K562 (cell line): ENCODE measurements at places on chromosomes 12 and 14. TPM values are rescaled to one million over a fixed set of nuclear protein-coding genes. Genes with fewer than 3 reads are reported as not detected.

The FGD4 gene
- total RNA-seq, result 0.22 and 0.83 TPM in 2 replicates

The LARP4 gene
- 80.2 and 84.5 TPM in 2 replicates for total RNA-seq

The GNPTAB gene
- total RNA-seq, result 19.3 and 20.4 TPM in 2 replicates

The AGAP2 gene
- total RNA-seq, result 0.31 and 0.60 TPM in 2 replicates

The HOXC4 gene
- total RNA-seq, result 0.75 and 1.1 TPM in 2 replicates

The GLT1D1 gene
- total RNA-seq, result 0.04 and 0.07 TPM in 2 replicates

The EGLN3 gene
- 11.5 and 13.0 TPM in 2 replicates for total RNA-seq

The DEPDC4 gene
- 4.3 and 5.7 TPM in 2 replicates for total RNA-seq

GRCh38 chr14:67555518-67556090 is 22.5 kb downstream of the PLEKHH1 start:
- DNase-seq, result no peak
- H3K36me3 ChIP-seq, result no peaks in the 10 kb centered on the region; the same call in 2 of the 3 replicates
- H3K4me1 ChIP-seq, result no peaks in the 10 kb centered on the region
- no peaks in the 10 kb centered on the region for H3K27me3 ChIP-seq
- no peak overlapping the region for H3K27ac ChIP-seq

- H3K27me3 ChIP-seq, result no peaks in the 10 kb centered on the region
- no peaks in the 10 kb centered on the region for H3K4me1 ChIP-seq
- H3K27ac ChIP-seq, result no peak overlapping the region
- no peak overlapping the region for H3K4me3 ChIP-seq
- no peaks in the 10 kb centered on the region for H3K36me3 ChIP-seq
These were observed 274.9 kb upstream of the SRRM4 start for GRCh38 chr12:118706437-118706836.

DNA sequence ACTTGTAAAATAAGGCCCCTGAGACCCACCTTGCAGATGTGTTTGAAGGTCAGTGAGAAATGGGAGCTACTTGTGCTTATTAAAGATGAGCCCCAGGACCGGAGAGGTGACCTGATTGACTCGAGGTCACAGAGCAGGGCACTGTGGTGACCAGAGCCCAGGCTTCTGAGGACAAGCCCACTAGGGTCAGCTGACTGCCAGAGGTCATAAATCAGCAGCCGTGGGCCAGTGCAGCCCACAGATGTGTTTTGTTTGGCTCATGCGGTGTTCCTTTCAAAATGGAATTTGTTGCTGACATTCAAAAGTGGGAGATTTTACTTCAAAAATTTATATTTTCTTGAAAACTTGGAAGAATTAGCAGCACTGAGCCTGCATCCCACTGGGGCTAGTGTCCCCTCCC is 24.5 kb downstream of the JDP2 start:
- no peak overlapping the region for H3K4me3 ChIP-seq
- no peak overlapping the region for H3K27ac ChIP-seq
- H3K36me3 ChIP-seq, result no peaks in the 10 kb centered on the region
- H3K4me1 ChIP-seq, result peaks cover 14% of the 10 kb centered on the region

- DNase-seq, result no peak
- no peaks in the 10 kb centered on the region for H3K27me3 ChIP-seq
- H3K27ac ChIP-seq, result no peak overlapping the region
- H3K4me3 ChIP-seq, result no peak overlapping the region
These were observed 160.7 kb upstream of the LRFN5 start for GRCh38 chr14:41446008-41446407.

DNA sequence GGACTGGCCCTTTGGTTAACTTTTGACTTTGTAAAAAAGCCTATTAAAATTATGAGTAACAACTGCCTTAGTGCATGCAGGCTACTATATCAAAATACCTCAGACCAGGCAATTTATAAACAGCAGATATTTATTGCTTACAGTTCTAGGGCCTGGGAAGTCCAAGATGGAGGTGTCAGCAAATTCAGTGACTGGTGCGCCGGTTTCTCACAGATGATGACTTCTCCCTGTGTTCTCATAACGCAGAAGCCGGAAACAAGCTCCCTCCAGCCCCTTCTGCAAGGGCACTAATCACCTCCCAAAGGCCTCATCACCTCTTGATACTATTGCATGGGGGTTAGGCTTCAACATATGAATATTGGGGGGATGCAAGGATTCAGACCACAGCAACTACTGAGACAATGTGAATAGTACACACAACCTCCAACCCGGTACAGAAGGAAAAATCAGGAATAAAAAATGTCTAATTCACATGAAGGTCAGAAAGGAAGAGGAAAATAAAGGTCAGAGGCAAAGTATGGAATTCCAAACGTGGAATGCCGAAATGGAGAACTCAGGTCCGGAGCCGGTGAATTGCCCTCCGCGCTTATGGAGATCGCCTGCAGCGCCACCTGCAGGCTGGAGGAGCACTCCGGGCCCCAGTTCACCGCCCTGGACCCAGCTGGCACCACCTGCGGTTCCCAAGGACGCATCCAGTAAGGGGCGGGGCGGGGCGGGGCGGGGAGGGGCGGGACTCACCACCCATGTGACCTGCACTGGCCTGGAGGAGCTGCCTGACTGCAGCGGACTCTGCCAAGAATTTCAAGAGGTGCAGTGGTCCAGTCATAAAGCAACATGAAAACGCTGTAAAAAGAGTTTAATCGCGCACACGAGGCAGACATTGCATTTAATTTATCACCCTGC is 203.4 kb downstream of the KIF26A start:
- H3K36me3 ChIP-seq, result no peaks in the 10 kb centered on the region
- H3K27ac ChIP-seq, result no peak overlapping the region
- peak; percentile 79 for DNase-seq
- H3K27me3 ChIP-seq, result no peaks in the 10 kb centered on the region
- H3K4me1 ChIP-seq, result no peaks in the 10 kb centered on the region; the same call in 1 of the 2 replicates

- peaks cover 2% of the 10 kb centered on the region; the same call in 1 of the 3 replicates for H3K36me3 ChIP-seq
- H3K27ac ChIP-seq, result no peak overlapping the region
- H3K27me3 ChIP-seq, result no peaks in the 10 kb centered on the region
- H3K4me1 ChIP-seq, result no peaks in the 10 kb centered on the region; the same call in 1 of the 2 replicates
- no peak overlapping the region for H3K4me3 ChIP-seq
- DNase-seq, result no peak
These were observed 46.5 kb downstream of the BTBD7 start for GRCh38 chr14:93286212-93286890.

- H3K4me3 ChIP-seq, result no peak overlapping the region
- DNase-seq, result no peak
- peaks cover 18% of the 10 kb centered on the region for H3K27me3 ChIP-seq
- H3K4me1 ChIP-seq, result no peaks in the 10 kb centered on the region; the same call in 1 of the 2 replicates
- H3K36me3 ChIP-seq, result no peaks in the 10 kb centered on the region
These were observed 27.7 kb upstream of the JDP2 start for GRCh38 chr14:75399843-75400775.

- no peaks in the 10 kb centered on the region for H3K4me1 ChIP-seq
- no peak overlapping the region for H3K27ac ChIP-seq
- DNase-seq, result peak; percentile 14
- H3K4me3 ChIP-seq, result no peak overlapping the region
These were observed 5.1 kb downstream of the DPPA3 start for GRCh38 chr12:7716381-7716780.

GRCh38 chr14:96627386-96627785 is 125.2 kb downstream of the PAPOLA start:
- H3K36me3 ChIP-seq, result no peaks in the 10 kb centered on the region
- peaks cover 34% of the 10 kb centered on the region for H3K27me3 ChIP-seq
- H3K27ac ChIP-seq, result no peak overlapping the region
- H3K4me3 ChIP-seq, result no peak overlapping the region
- no peak for DNase-seq

DNA sequence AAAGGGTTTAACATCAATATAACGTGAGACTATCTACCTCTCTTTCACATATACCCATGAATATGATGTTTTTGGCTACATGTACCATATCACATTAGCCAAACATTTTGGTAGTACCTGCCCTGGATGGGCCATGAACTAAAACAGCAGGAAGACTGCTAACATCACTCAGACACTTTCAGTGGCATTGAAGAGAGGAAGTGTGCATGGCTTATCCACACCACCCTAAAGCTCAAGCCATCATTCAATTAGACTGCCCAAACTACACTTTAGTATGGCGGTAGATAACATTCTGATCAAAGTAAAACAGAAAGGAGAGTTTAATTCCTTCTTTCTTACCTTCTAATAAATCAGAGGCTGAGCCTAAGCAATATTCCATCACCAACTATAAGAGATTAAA is 103.0 kb downstream of the PEBP1 start:
- no peak for DNase-seq
- no peak overlapping the region for H3K4me3 ChIP-seq
- H3K36me3 ChIP-seq, result peaks cover 50% of the 10 kb centered on the region
- H3K27ac ChIP-seq, result no peak overlapping the region

GRCh38 chr12:125105600-125105999 is 40.4 kb downstream of the AACS start:
- peaks cover 7% of the 10 kb centered on the region for H3K4me1 ChIP-seq
- H3K27ac ChIP-seq, result no peak overlapping the region
- no peak for DNase-seq
- peaks cover 24% of the 10 kb centered on the region; the same call in 2 of the 3 replicates for H3K36me3 ChIP-seq
- H3K27me3 ChIP-seq, result peaks cover 3% of the 10 kb centered on the region; the same call in 1 of the 2 replicates

- no peak overlapping the region for H3K4me3 ChIP-seq
- H3K27me3 ChIP-seq, result no peaks in the 10 kb centered on the region
- H3K27ac ChIP-seq, result no peak overlapping the region
- H3K36me3 ChIP-seq, result peaks cover 4% of the 10 kb centered on the region; the same call in 2 of the 3 replicates
- no peak for DNase-seq
These were observed 61.2 kb downstream of the BEGAIN start for GRCh38 chr14:100526057-100526456.

DNA sequence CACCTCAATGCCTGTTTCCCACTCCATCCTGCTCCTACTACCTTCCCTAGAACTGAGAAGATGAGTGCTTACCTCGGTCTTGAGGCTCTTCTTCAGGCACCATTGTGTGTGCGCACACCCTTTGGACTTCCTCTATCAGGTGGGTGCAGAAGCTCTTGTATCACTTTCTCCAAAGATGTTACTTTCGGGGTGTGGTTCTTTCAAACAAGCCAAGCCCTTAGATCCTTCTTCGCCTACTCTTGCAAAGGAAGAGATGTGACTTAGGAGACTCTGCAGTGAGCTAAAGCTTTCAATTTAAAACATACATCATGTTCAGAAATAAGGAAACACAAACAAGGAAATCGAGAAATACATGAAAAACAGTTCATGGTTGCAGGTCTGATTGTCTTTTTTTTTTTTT is at the start of gene CLEC4C:
TSS of gene CLEC4C (minus strand) at position 130 of the 400 bp plus-strand sequence. CDS start at position 103, 27 bp downstream.
- 0 out of 2 replicates have a peak, but pooled peaks cover 4% of the 10 kb centered on the region for H3K27me3 ChIP-seq
- H3K36me3 ChIP-seq, result no peaks in the 10 kb centered on the region
- no peaks in the 10 kb centered on the region for H3K4me1 ChIP-seq
- DNase-seq, result no peak

GRCh38 chr12:105100207-105100985 is 7.1 kb upstream of the WASHC4 start:
- no peaks in the 10 kb centered on the region for H3K27me3 ChIP-seq
- H3K27ac ChIP-seq, result no peak overlapping the region
- H3K4me3 ChIP-seq, result no peak overlapping the region

GRCh38 chr12:58896278-58896677 is 24.0 kb downstream of the LRIG3 start:
- H3K27ac ChIP-seq, result no peak overlapping the region
- no peaks in the 10 kb centered on the region for H3K27me3 ChIP-seq
- no peak overlapping the region for H3K4me3 ChIP-seq
- H3K36me3 ChIP-seq, result no peaks in the 10 kb centered on the region
- H3K4me1 ChIP-seq, result no peaks in the 10 kb centered on the region
